Retinal pigment epithelial cell (primary cell): ENCODE measurements at places on chromosomes 1 and 21.

GRCh38 chr1:17201201-17202021, 3.5 kb upstream of the PADI1 start:
- DNase-seq = no peak

GRCh38 chr1:156241311-156241811, 623 bp upstream of the BGLAP start:
- no peak for DNase-seq

DNA sequence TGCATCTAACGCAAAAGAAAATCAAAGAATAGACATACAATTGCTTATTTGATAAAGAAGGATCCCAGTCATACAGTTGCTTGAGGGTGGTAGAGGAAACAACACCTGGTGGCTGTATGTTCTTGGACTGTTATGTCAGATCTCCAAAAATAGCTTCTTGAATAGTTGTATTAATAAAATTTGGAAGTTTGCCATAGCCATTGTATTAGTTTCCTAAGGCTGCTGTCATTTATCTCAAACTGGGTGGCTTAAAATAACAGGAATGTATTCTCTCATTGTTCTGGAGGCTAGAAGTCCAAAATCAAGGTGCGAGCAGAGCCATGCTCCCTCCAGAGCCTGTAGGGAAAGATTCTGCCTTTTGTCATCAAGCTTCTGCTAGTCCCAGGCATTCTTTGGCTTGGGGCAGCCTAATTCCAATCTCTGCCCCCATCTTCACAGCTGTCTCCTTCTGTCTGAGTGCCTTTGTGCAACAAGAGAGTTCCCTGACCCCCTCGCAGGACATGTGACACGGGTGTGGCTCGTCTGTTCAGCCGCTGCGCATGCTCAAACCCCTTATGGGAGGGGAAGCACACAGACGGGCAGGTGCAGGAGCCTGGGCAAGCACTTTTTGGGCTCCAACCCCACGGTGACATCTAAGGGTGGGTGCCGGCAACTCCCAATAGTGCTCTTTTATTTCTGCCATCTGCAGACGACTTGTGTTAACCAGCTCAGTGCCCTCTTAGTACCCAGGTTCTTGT, 21.7 kb upstream of the GRIK1 start:
- no peak for DNase-seq

DNA sequence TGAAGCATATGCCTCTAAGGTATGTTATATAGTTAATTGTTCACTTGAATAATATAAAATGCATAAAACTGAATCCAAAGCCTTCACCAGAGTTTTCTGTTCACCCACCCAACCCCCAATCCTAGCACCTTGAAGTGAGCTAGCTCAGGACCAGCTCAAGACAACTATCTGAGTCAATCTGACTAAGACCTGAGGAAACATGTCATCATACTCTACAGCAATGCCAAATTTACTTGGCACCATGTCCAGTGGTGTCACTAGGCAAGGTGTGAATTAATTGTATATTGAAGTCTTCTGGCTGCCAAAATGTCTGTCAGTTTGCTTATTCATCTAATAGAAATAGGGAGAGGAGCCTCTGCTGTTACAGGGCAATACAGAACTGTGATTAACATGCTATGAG, 3.8 kb downstream of the DNASE2B start:
- DNase-seq = no peak
